ENCODE measurements at places on chromosomes 5 and 9.
A peak's percentile ranks its signal among the peaks of the same experiment; 100 is the strongest.

DNA sequence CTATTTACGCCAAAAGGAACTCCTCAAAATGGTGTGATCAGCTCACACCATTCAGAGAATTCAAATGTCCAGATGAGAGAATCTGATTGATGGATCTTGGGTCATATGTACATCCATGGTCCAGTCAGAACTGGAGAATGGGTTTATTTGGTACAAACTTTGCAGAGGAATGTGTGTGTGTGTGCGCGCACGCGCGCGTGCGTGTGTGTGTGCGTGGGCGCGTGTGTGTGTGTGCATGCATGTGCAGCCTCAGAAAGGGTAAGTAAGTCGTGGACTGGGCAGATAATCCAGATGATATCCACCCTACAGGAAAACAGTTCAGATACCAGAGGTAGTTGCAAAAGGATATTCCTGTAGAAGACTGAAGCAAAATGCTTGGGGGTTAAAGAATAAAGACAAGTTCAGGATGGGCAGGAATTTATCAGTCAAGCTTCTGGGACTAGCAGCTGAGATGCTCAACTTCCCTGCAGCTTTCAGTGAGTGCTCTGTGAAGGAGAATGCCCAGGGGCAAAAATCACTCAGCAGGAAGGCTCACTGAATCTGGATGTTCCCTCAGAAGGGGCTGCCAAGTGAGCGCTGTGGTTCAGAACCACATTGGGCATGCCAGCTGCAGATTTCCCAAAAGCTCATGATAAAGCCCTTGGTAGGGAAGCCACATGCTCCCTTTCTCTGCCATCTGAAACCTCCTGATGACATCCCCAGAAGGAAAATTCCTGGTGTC is 440.5 kb upstream of the SGCD start:
- DNase-seq = no peak

GRCh38 chr5:59115345-59115744 is 532.5 kb downstream of the RAB3C start:
- DNase-seq = no peak

GRCh38 chr5:159262472-159262858 is 625 bp upstream of the UBLCP1 start:
- no peak for DNase-seq

DNA sequence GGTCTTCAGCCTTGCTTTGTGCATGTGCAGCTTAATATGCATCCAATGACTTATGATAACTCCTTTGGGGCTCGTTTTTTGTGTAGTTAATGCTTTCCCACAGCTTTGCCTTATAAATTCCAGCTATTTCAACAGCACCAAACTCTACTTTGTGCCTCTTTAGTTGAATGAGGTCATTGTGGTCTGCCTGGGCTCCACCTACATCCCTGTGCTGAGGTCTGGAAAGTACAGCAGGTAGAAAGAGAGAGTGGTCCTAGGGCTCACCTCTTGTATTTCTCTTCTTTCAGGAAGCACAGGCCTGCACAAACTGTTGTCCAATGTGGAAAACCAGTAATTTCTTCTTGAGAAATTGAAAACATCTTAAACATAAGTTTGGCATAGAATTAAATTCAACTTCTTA is 167.2 kb downstream of the XRCC4 start:
- DNase-seq = no peak

DNA sequence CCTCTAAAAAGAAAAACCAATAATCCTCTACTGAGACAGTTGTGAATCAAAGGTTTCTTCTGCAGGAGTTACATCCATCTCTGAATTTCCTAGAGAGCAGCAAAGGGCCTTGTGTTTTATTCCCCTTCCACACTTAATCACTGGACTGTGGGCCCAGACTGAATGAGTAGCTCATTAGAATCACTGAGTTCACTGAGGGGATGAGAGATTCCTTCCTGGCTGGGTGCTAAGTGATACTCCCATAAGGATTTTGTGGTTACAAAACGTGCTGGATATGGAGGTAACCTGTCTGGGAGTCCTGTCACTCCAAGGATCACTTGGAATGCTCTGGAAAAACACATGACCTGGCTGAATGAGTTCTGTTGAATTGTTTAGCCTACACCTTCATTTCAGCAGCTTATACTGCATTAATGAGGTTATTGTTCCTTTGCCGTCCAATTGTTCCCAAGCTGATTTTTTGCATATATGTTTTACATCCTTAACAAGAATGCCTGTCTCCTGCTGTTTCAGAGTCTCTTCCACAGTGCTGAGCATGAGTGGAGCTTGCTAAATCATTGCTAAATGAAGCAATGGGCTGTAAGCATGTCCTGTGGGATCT is 82.9 kb downstream of the MEF2C start:
- DNase-seq = no peak

GRCh38 chr5:122705851-122706250 is 69.0 kb upstream of the SNX2 start:
- no peak for DNase-seq

DNA sequence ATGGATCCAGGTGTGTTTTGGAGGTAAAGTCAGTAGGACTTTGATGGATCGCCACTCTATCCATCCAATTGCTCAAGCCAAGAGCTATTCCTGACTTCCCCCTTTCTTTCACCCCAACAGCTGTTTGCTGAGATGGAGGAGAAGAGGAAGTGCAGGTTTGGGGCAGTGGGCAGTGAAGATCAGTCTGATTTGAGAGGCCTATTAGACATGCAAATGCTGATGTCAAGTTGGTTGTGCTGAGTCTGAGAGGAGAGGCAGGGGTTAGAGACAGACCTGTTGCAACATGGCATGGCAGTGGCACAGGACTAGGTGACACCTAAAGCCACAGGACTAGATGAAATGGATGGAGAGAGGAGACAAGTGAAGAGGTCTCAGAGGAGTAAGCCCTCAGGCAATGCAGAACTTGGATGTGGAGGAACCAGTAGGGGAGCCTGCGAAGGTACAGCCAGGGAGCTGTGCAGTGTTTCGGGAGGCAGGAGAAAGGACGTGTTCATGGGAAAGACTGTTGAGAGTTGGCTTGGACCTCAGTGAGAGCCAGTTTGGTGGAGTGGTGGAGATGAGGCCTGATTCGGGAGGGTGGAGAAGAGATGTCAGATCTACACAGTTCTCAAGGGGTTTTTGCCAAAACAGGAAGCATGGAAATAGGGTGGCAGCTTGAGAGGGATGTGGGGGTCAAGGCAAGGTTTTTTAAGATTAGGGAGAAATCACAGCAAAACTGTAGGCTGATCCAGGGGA is 175.0 kb downstream of the MACROH2A1 start:
- peak; percentile 18 for DNase-seq

GRCh38 chr5:81081461-81081835 is 121.3 kb downstream of the RASGRF2 start:
- DNase-seq = no peak

DNA sequence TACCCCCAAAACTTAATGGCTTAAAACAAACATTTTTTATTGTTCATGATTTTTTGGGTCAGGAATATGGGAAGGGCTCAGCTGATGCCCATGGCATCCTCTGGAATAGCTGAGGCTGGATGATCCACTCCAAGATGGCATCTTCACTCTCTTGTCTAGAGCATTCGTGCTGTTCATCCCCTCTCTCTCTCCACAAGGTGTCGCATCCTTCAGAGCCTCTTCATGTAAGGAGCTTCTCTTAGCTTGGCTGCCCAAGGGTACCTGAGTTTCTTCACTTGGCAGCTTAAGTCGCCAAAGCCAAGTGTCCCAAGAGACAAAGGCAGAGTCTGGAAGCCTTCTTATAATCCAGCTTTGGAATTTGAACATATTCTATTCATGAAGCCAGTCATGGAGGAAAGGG is 294.7 kb downstream of the CHSY3 start:
- DNase-seq = no peak

- peak; percentile 54 for DNase-seq
These were observed 31.6 kb upstream of the PITX1 start for GRCh38 chr5:135065306-135066265.

GRCh38 chr5:121273833-121274433 is 577.7 kb upstream of the FTMT start:
- DNase-seq = peak; percentile 53

DNA sequence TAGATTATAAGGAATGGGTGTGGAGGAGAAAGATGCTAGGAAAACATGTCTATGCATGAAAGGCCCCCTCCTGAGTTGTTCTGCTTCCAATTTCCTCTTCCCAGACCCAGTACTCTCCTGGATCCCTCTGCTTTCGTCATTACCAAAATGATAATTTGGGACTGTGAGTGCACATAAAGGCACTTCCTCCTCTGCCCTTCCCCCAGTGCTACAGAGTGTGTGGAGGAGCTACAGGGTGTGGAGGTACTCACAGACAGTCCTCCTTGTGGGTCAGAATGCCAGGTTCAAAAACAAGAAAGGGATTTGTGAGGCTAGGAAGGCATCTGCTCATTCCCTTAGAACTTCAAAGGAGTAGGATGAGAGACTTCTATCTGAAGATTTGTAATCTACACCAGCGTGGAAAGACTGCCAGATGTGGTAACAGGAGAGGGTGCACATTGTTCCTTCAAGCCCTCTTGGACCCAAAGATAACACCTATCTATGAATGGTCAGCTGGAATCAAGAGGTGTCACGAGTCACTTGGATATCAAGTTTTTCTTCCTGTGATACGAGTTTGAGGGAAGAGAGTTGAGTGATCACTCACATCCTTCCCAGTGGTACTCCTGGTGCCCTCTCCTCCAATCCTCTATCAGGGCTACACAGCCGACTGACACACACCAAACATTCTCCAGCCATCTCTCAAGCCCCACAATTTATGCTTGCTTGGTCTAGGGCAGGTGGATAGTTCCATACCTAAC is 201.1 kb downstream of the EPB41L4A start:
- DNase-seq = no peak

- no peak for DNase-seq
These were observed 368.9 kb downstream of the CDH9 start for GRCh38 chr5:26669523-26669922.

- no peak for DNase-seq
These were observed 85.0 kb downstream of the LURAP1L start for GRCh38 chr9:12859704-12860251.

GRCh38 chr5:107389775-107390148 is 281.0 kb downstream of the EFNA5 start:
- DNase-seq = no peak

DNA sequence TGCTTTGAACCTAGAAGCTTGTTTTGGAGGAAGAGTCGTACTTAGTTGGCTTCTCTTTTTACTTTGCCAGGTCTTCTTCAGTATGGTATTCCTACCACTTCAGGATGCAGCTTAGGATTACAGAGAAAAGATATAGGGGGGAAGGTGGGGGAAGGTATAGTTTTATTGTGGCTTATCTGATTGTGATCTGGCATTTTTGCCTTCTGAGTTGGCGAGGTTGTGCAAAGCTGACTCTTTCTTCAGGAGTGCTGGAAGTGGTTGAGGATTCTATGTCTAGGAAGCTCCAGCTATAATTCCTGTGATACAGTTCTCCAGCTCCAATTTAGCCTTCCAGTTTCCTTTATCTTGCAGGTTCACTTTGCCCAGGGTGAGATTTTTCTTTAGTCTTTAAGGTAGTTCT is 7.0 kb downstream of the CDC42SE2 start:
- DNase-seq = no peak

DNA sequence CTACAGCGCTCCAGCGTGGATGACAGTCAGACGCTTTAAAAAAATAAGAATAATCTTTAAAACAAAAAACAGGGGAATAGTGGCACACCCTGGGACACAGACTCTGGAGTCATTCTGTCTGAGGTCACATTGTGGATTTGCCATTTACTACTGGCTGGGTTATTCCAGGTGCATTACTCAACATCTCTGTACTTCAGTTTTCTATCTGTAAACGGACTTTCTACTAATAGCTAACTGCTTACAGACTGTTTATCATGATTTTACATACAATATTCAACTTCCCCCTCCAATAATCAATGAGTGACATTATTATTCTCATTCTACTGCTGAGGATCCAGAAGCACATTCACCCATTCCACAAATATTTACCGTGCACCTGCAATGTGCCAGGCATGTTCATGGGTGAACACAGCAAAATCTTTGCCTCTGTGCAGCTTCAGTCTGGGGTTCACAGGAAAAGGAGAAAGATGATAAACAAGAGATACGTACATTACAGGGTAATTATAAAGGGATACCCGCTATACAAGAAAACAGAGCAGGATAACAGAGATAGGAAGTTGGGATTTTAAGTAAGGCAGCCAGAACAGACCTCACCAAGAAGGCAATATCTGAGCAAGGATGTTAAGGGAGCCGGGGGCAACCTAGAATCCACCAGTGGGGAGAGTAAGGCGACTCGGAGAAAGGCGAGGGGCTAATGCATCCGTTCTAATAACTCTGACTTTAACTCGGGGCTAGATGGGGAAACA is 984 bp upstream of the RAD23B start:
- DNase-seq = no peak

- DNase-seq = no peak
These were observed 2.4 kb downstream of the PRRX2 start for GRCh38 chr9:129667850-129668249.

DNA sequence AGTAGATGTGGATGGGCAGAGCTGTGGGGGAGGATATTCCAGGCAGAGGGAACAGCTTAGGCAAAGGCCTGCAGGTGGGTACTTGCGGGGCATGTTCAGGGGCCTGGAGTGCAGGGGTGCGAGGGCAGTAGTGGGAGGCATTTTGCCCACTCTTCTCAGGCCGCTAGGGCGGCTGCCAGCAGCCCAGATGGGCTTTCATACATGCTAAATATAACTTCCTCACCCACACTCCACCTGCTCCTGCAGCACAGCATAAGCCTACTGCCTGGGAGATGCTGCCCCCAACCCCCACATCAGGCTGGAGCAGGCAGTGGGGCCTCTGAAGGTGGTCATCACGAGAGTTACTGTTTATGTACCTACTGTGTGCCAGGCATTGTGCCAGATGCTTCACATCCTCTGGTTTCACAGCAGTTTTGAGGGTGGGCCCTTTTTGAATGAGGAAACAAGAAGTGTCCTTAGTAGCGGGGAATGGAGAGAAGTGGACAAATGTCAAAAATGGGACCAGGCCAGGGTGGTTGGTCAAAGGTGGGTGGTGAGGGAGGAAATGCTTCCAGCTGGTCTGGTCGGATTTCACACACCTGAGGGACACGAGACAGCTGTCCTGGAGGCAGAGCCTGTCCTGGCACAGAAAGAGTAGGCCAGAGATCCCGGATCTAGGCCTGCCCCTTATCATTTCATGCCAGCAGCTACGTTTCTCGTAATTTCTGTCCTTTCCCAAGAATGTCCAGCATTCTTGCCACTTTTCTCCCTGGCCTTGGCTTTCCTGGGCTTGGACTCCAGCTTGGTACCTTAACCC is 12.1 kb downstream of the RGS14 start:
- no peak for DNase-seq

DNA sequence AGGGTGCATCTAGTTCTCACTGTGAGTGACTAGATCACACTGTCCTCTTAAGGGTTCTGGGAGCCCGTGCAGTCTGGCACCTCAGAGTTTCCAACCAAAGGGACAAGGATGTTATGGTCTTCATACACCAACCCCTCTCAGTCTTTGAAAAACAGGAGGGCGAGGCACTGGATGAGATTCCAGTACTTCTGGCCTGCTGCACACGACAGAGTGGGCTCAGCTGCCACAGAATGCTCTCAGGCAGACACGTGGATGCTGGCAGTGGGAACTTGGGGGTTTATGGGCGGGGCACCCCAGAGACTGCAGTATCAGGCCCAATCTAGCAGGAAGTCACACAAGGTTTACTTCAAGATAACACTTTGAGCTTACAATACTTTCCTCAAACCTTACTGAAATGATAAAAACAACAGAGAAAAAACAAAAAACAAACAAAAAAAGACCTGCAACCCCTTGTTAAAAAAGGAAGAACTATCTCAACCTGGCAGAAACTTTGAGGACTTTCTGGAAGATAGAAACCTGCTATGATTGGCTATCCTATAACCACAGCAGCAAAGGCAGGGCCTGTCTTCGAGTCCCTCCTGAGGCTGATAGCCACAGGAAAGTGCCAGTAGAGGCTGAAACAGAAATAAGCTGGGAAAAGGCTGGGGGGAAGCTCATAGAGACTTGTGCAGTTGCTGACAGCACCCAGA is 28.3 kb upstream of the TGFBR1 start:
- no peak for DNase-seq

GRCh38 chr9:2664174-2665065 is 42.8 kb downstream of the VLDLR start:
- DNase-seq = no peak
